ENCODE measurements at places on chromosomes 6 and 20.

DNA sequence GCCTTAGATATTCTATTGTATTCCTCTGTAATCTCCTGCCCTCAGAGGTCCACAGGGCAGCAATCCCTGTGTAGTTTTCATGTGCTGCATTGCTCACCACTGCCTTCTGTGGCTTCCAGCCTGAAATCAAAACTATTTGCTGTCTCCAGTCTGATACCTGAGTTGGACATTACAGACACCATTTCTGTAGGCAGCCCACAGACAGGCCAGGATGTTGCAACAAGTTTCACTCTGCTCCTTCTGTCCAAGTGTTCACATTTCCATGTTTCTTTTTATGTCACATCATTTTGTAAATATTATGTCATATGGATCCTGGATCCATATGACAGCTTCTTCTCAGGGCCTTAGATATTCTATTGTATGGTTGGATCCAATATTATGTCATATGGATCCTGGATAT, 21.7 kb downstream of the ECI2 start:
- no peak for DNase-seq

- no peak for DNase-seq
These were observed 639.9 kb upstream of the PTCHD4 start for GRCh38 chr6:48750861-48751260.

- no peak for DNase-seq
These were observed 664.3 kb downstream of the RFPL4B start for GRCh38 chr6:113011389-113011788.

GRCh38 chr6:22334778-22335177, 37.9 kb upstream of the PRL start:
- DNase-seq: no peak

- DNase-seq: no peak
These were observed 3.1 kb downstream of the B3GALT4 start for GRCh38 chr6:33279971-33280511.

- DNase-seq: no peak
These were observed 74.5 kb downstream of the PTPN1 start for GRCh38 chr20:50584687-50585086.

GRCh38 chr6:55557146-55557545, 21.8 kb downstream of the HMGCLL1 start:
- DNase-seq: no peak

- no peak for DNase-seq
These were observed 122.1 kb upstream of the DOK5 start for GRCh38 chr20:54353292-54353691.

DNA sequence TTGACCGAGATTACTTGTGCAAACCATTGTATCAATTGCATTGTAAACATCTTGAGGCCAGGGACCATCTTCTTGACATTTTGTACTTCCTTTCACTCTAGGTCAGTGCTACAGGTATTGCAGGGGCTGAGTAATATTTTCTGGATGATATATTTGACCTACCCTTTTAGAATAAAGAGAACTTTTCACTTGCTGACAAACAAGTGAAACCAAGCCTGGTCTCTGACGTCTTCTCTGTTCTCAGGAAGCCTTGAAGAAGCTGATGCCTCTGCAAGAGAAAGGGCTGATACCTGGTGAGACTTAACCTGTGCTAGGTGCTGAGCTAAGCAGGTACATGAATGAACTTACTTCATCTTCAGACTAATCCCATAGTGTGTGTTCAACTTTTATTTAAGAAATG, 60.5 kb upstream of the GGTLC1 start:
- DNase-seq: no peak

GRCh38 chr20:57698116-57698866, 11.5 kb downstream of the PMEPA1 start:
- DNase-seq: peak; percentile 69

DNA sequence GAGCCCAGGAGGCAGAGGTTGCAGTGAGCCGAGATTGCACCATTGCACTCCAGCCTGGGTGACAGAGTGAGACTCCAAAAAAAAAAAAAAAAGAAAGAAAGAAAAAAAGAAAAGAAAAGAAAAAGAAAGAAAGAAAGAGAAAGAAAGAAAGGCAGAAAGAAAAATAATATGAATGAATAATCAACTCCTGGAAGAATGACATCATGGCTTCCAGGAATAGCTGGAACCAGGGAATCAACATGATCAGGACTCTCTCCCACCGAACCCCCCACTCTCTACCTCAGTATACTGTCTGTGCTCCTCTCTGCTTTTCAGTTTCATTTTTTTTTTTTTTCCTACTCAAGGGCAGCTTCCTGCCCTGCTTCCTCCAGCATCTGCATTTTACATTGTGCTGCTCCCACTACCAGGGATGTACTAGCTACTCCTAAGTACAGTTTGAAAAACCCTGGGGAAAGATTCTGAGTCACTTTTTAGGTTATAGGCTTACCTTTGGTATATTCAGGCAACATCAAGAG, 19.7 kb upstream of the MTCL3 start:
- no peak for DNase-seq

DNA sequence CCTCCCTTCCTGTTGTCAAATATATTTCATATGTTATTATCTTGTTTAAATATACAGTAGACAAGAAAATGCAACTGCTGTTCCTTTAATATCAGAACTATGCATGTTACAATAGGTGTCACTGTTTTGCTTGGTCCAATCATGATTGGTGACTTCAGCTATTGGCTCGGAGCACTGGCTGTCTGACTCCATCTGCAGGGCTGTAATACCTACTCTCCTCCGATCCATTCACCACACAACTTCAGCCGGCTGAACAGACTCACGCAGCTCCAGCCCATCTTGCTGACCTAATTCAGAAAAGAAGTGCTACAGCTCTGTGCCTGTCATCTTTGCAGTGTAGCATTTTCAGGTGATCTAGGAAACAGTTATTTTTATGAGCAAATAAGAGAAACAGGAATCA, at the start of gene BTBD3:
BTBD3 (plus strand) TSS at position 231 of the 400 bp plus-strand sequence. CDS start 383 bp downstream, outside the sequence.
- DNase-seq: no peak

GRCh38 chr6:122803171-122803661, 14.2 kb downstream of the SMPDL3A start:
- DNase-seq: no peak

- DNase-seq: no peak
These were observed 136.8 kb downstream of the QRSL1 start for GRCh38 chr6:106766201-106766600.

- DNase-seq: no peak
These were observed 54.2 kb downstream of the HFE start for GRCh38 chr6:26141378-26141904.
